ENCODE measurements at places on chromosomes 12 and 14.

DNA sequence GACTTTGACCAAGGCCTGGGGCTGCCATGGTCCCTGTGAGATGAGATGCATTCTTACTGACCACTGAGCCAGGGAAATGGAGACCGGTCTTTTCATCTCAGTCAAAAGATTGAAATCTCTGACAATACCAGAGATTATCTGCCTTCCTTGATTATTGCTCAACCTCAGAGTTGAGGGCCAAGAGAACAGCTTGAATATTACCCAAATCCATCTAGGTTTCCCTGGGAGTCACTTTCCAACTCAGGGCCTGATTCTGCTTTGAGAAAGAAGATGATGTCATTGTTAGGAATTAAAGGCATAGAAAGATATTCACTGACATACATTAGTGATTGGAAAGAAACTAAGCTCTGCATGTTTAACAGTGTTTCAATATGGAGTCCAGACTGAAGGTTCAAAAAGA, 515.9 kb upstream of the TBX3 start:
- DNase-seq = no peak

DNA sequence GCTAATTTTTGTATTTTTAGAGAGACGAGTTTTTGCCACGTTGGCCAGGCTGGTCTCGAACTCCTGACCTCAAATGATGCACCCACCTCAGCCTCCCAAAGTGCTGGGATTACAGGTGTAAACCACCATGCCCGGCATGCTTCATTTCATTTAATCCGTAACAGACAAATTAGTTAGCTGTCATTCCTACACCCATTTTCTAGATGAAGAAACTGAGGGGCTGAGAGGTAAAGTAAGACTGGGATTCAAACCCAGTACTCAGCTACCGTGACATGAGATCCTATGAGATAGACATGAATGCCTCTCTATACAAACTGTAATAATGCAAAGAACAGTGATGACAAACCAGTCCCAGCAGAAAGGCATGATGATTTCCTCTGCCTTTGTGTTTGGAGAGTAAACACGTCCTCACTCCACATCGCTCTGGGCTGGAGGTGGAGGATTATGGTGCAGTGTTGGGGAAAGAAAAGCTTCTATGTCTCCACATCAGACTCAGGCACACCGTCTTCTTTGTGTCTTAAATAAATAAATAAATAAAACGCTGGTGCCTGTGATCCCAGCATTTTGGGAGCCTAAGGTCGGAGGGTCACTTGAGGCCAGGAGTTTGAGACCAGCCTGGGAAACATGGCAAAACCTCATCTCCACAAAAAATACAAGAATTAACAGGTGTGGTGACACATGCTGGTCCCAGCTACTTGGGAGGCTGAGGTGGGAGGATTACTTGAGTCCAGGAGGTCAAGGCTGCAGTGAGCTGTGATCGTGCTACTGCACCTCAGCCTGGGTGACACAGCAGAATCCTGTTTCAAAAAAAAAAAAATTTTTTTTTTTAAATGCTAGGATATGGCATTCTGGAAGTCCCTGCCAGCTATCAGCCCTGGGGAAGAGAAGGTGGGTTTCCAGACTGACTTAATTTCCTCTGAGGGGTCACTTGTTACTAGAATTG, 10.5 kb downstream of the VSX2 start:
- no peak for DNase-seq

- DNase-seq = no peak
Measured at GRCh38 chr12:108482717-108483212, 32.3 kb upstream of the FICD start.

DNA sequence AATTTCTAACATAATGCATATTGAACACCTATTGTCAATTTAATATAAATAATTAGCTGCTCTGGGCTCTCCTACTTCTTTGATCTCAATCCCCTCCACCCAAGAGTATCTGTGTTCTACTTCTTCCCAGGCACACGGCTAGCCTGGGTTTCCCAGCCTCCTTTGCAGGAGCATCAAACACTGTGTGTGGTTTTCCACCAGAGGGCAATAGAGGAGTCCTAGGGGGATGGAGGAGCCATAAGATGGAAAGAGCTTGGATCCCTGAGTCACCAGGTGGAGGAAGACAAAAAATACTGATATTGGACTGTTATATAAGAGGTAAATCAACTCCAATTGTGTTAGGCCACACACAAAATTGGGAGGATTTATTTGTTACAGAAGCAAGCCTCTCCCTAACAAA, 333.7 kb downstream of the GLT1D1 start:
- DNase-seq = no peak

DNA sequence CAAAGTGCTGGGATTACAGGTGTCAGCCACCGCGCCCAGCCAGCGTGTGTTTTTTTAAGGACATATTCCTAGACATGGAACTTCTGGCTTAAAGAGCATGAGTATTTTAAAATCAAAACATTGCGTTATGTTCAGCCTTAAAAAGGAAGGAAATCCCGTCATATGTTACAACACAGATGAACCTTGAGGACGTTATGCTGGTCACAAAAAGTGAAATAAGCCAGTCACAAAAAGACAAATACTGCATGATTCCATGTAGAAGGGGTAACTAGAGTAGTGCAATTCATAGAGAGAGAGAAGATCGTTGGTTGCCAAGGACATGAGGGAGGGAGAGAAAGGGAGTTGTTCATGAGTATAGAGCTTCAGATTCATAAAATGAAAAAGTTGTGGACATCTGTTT, 53.9 kb downstream of the ACACB start:
- DNase-seq = no peak

- DNase-seq = no peak
Measured at GRCh38 chr12:131907379-131908091, 13.1 kb downstream of the ULK1 start.

DNA sequence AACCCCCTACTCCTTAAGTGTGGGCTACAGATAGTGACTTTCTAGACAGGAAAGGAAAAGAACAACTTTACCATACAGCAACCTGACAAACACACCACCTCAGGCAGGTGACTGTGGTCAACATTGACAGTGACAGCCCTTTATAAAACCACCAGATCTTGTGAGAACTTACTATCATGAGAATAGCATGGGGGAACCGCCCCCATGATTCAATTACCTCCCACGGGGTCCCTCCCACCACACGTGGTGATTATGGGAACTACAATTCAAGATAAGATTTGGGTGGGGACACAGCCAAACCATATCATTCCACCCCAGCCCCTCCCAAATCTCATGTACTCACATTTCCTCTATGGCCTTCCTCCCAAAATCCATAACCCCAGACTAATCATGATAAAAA, 16.3 kb downstream of the OR10P1 start:
- DNase-seq = no peak

DNA sequence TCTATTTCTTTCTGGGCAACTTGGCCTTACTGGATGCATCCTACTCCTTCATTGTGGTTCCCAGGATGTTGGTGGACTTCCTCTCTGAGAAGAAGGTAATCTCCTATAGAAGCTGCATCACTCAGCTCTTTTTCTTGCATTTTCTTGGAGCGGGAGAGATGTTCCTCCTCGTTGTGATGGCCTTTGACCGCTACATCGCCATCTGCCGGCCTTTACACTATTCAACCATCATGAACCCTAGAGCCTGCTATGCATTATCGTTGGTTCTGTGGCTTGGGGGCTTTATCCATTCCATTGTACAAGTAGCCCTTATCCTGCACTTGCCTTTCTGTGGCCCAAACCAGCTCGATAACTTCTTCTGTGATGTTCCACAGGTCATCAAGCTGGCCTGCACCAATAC, 5.3 kb downstream of the OR4N5 start:
- DNase-seq = no peak

DNA sequence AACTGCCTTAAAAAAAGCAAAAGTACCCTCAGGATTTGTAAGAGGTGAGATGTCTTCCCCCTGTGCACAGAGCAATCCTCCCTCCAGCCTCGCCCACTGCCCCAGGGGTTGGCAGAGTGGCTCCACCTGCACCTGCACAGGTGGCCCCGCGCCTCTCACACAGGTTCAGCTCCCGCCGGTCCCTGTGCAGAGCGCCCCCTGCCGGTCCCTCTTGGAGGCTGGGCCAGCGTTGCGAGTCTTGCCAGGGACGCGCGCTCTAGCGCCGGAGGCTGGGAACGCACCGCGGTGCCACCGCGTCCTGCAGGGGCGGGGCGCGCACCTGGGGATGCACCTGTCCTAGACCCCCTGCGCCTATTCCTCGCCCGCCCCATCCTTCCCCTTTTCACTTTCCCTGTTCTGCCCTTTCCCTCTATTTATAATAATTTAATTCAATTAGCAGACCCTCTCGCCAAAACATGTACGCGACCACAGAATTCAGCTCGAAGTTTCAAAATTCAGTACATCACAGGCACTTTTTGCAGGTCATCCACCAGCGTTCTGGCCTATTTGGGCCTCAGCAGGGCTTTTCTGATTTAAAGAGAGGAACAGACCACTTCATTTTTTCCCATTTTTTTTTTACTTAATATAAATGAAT, 618.6 kb downstream of the AACS start:
- DNase-seq = peak; percentile 30

GRCh38 chr12:47216150-47216677, 136.5 kb upstream of the AMIGO2 start:
- DNase-seq = no peak

DNA sequence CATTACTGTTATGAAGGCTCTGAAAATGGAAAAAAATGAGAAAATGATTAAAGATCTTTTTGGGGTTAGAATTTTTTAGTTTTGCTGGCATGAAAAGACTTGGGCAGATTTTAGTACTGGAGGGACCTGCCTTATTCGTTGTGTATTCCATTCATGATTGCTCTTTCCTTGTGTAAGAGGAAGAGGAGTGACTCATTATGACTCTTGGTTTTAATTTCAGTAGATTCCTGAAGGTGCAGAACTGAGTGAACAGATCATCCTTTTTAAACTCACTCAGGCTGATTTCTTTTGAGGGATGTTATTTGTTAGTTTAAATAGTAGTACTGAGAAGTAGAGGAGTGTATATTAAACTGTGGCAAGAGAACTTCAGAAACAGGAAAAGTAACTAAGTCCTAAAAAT, 41.6 kb downstream of the AKAP6 start:
- DNase-seq = no peak

DNA sequence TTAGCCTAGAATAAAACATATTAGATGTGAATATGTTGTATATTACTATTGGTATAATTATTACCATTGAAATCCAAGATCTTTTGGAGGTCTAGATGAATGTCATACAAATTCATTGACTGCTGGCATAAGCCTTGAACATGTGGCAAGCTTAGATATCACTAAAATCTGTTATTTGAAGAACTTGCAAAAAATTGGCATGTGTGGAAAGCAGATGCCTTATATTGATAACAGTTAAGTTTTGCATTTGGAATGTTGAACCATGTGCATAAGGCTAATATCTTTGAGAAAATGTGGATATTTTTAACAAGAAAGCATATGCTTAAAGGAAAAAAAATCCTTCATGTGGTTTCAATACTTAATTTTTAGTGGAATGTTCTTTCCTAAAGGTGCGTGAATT, 203.6 kb upstream of the PRICKLE1 start:
- no peak for DNase-seq

DNA sequence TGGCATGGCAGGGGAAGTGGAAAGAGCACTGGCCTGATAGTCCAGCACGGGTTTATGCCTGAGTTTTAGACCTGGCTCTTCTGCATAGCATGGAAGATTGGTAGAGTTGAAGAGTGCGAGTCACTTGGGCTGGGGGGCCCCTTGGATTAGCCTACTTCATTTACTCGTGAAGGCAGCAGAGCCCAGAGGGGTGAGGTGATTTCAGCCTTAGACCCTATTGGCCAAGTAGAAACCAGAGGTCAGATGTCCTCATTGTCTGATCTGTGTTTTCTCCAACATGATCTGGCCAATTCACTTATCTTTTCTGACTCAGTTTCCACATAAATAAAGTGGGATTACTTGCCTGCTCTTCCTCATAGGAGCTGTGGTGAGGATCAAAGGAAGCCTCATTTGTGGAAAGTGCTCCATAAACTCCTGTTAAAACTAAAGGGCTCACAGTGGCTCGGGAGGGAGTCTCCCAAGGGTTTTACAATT, 1.9 kb downstream of the PLEKHG3 start:
- DNase-seq = no peak

DNA sequence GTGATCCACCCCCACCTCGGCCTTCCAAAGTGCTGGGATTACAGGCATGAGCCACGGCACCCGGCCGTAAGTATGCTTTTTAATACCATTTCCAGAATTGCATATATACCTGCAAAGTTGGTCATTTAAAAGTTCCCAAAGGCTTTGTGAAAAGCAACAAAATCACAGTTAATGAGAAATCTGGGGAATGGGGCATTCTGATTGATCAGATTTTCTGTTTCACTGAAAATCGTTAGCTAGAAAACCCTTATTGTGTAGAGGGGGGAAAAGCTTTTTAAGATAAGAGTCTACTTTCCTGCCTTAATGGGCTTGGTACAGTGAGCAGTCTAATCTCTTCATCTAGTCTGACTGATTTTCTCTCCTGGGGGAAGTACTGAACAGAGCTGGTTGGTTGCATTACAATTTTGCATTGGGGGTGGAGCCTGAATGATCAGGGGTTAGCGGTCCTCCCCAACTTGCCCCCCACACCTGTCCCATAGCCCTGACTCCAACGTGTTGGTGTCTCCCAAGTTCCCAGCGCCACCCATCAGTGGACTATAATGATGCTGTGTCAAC, 23.8 kb downstream of the IL31 start:
- no peak for DNase-seq

- no peak for DNase-seq
Measured at GRCh38 chr14:98651037-98651436, 621.0 kb downstream of the BCL11B start.

- peak; percentile 66 for DNase-seq
Measured at GRCh38 chr12:122123051-122123760, 44.6 kb downstream of the MLXIP start.

- no peak for DNase-seq
Measured at GRCh38 chr12:17802657-17803641, 287.0 kb downstream of the RERGL start.

DNA sequence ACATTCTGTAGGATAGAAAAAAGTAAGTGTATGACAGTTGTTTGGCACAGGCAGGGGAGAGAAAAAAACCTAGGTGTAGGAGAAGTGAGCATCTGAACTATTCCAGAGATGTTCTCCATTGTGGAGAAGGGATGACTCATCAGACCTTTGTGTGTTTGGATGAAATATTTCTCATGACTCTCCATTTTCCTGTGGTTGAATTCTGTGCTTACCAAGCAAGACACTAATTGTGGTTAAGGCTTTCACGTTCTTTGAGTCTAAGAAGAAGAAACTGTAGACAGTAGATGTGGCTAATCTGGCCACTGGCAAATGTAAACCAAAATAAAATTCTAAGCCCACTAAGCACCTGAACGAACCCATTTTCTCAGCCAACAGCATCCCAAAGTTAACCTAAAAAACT, 107.9 kb upstream of the GZMB start:
- DNase-seq = no peak

DNA sequence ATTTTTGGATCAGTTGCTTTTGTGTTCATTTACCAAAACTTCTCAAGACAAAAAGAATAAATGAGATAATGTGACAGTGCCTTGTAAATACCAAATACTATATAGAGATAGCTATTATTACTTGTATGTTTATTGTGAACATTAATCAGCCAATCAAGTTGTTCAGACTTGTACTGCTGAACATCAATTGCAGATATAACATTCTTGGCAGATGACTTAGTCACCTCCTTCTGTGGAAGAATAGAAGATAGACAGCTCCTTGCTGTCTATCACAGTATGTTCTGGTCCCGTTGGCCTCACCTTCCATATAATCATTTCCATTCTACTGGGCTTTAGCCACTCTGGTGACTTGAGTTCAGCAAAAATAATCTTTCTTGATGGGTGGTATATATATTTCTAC, 30.1 kb downstream of the PSEN1 start:
- no peak for DNase-seq

Measured in caudate nucleus (tissue), 63 donors.